ENCODE measurements at places on chromosomes 5 and 9. TPM values are rescaled to one million over a fixed set of nuclear protein-coding genes. Genes with fewer than 3 reads are reported as not detected.

SOX30 gene
- 0.11 TPM for total RNA-seq

KIF12 gene
- total RNA-seq: not detected

TLX3 gene
- total RNA-seq: not detected

PCDHGA8 gene
- total RNA-seq: 14.6 TPM

SLC25A2 gene
- not detected for total RNA-seq

PCDHGC5 gene
- total RNA-seq: 1.5 TPM

SLC34A1 gene
- not detected for total RNA-seq

SOHLH1 gene
- total RNA-seq: not detected

PCSK1 gene
- not detected for total RNA-seq

KCNMB1 gene
- 0.44 TPM for total RNA-seq

FOXI1 gene
- not detected for total RNA-seq

TRIM52 gene
- total RNA-seq: 5.6 TPM

PCDHGA12 gene
- 7.3 TPM for total RNA-seq
